ENCODE measurements at places on chromosomes 5 and 9. TPM values are rescaled to one million over a fixed set of nuclear protein-coding genes. Genes with fewer than 3 reads are reported as not detected.

DNA sequence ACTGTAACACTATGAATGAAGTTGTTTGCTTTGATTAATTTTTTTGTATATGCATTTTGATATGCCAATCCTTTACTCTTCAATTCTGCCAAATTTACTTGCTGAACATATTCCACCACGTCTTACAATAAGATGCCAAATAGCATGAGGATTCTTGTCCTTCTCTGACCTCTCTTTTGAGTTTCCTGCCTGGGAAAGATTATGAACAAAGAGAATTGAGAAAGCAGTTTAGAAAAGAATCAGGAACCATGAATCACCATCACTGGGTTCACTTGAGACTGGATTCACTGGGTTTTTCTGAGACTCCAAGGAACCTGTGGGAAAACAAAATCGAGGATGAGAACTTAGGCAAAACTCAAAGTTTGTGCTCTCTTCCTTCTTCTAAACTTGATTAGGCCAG, 256.5 kb downstream of the CETN3 start:
- no peak overlapping the region for H3K27ac ChIP-seq
- no peak overlapping the region for H3K4me3 ChIP-seq
- no peaks in the 10 kb centered on the region for H3K36me3 ChIP-seq
- DNase-seq = no peak

GRCh38 chr9:135038331-135038730, 49.1 kb upstream of the OLFM1 start:
- H3K36me3 ChIP-seq = no peaks in the 10 kb centered on the region
- no peaks in the 10 kb centered on the region for H3K4me1 ChIP-seq
- H3K27me3 ChIP-seq = no peaks in the 10 kb centered on the region
- H3K27ac ChIP-seq = no peak overlapping the region

DNA sequence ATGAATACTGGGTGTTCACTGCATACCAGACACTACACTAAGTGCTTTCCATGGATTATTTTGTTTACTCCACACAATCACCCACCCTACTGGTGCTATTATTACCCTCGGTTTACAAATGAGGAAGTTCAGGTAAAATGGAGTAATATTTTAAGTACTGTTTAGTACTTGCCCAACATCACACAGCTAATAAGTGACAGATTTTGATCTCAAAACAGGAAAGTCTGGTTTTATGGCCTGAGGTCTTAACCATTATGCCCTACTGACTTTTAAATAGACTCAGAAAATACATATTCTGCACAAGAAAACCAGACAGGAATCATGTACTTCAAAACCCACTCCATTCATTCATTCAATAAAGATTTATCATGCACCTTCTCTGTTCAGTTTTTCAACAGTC, 431.0 kb upstream of the TLE4 start:
- no peak overlapping the region for H3K4me3 ChIP-seq
- peaks cover 20% of the 10 kb centered on the region for H3K27me3 ChIP-seq
- no peak for DNase-seq
- no peak overlapping the region for H3K27ac ChIP-seq

The GARIN3 gene
- not detected for total RNA-seq

GRCh38 chr5:93438124-93438523, 142.9 kb downstream of the NR2F1-AS1 start:
- H3K36me3 ChIP-seq = no peaks in the 10 kb centered on the region
- no peak for DNase-seq
- H3K27me3 ChIP-seq = peaks cover 30% of the 10 kb centered on the region
- H3K4me1 ChIP-seq = no peaks in the 10 kb centered on the region

- H3K27me3 ChIP-seq = no peaks in the 10 kb centered on the region
- peak; percentile 89 for DNase-seq
- no peaks in the 10 kb centered on the region for H3K4me1 ChIP-seq
- no peaks in the 10 kb centered on the region for H3K36me3 ChIP-seq
Measured at GRCh38 chr5:78899922-78900362, 85.2 kb downstream of the ARSB start.

The EPB41L4B gene
- total RNA-seq = 6.9 TPM

DNA sequence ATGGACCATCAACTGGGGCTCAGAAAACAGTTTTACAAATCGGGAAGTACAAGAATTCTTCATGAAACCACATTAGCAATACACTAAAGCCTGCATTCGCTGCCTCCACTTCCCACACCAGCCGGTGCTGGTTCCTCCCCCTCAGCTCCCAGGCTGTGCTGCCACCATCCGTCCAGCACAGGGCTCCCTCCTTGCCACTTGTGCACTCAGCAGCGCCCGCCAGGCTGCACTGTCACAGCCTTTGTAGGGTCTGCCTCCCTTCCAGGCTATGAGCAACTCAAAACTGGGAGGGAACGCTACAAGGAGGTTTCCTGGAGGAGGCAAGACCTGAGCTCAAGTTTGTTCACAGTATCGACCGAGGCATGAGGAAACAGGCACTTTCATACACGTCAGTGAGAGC, 7.7 kb downstream of the MAPK9 start:
- no peak for DNase-seq
- no peaks in the 10 kb centered on the region for H3K27me3 ChIP-seq
- H3K4me1 ChIP-seq = no peaks in the 10 kb centered on the region
- no peak overlapping the region for H3K4me3 ChIP-seq
- H3K36me3 ChIP-seq = peaks cover 50% of the 10 kb centered on the region

The GTF3C4 gene
- 28.5 TPM for total RNA-seq

DNA sequence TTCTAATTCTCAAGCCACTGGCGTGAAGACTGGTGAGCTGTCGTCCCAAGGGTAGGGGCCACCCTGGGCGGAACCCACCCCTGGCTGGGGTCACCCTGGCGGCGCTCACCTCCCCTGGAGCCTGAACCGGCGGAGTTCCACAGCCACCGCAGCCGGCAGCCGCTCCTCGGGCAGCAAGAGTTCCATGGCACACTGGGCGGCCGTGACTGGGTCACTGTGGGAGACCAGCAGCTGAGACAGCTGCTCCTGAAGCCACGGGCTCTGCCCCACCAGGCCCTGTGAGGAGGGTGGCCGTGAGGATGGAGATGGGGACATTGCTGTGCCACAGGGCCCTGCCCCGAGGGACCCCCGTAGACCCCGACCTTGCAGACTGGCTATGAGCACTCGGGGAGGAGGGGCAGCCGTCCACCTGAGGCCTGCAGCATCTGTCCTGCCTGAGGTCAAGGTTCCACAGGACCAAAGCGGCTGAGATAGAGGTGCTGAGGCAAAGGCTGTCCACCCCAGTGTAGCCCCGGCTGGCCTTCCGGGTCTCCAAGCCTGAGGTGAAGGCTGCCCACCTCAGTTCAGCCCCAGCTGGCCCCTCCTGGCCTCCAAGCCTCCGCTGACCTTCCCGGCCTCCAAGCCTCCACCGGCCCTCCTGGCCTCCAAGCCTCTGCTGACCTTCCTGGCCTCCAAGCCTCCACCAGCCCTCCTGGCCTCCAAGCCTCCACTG, 50.6 kb upstream of the NRARP start:
- H3K4me3 ChIP-seq = no peak overlapping the region
- no peak overlapping the region for H3K27ac ChIP-seq
- no peaks in the 10 kb centered on the region for H3K4me1 ChIP-seq
- no peaks in the 10 kb centered on the region for H3K36me3 ChIP-seq
- H3K27me3 ChIP-seq = no peaks in the 10 kb centered on the region
- DNase-seq = peak; percentile 20

GRCh38 chr5:56481428-56482357, 248.6 kb upstream of the ANKRD55 start:
- no peaks in the 10 kb centered on the region for H3K27me3 ChIP-seq
- peak overlapping the region; percentile 76 for H3K4me3 ChIP-seq
- H3K36me3 ChIP-seq = no peaks in the 10 kb centered on the region
- H3K4me1 ChIP-seq = peaks cover 5% of the 10 kb centered on the region

- H3K4me1 ChIP-seq = peaks cover 11% of the 10 kb centered on the region
- no peak within 1 kb of the TSS for H3K27ac ChIP-seq
- no peaks in the 10 kb centered on the region for H3K27me3 ChIP-seq
- H3K4me3 ChIP-seq = no peak within 1 kb of the TSS
- no peaks in the 10 kb centered on the region for H3K36me3 ChIP-seq
- DNase-seq = no peak
Measured at GRCh38 chr5:127649018-127649439, at the start of gene CTXN3. Gene CTXN3 (plus strand): TSS chr5:127649082. CDS start chr5:127657522, 8,440 bp downstream.

The SETX gene
- total RNA-seq = 49.1 TPM

The SHISAL2B gene
- total RNA-seq = 143 TPM

- no peak overlapping the region for H3K4me3 ChIP-seq
- no peaks in the 10 kb centered on the region for H3K27me3 ChIP-seq
- no peaks in the 10 kb centered on the region for H3K4me1 ChIP-seq
- no peak overlapping the region for H3K27ac ChIP-seq
- no peaks in the 10 kb centered on the region for H3K36me3 ChIP-seq
Measured at GRCh38 chr5:165370233-165370632, 1864.8 kb downstream of the MAT2B start.

The DMGDH gene
- 0.73 TPM for total RNA-seq

DNA sequence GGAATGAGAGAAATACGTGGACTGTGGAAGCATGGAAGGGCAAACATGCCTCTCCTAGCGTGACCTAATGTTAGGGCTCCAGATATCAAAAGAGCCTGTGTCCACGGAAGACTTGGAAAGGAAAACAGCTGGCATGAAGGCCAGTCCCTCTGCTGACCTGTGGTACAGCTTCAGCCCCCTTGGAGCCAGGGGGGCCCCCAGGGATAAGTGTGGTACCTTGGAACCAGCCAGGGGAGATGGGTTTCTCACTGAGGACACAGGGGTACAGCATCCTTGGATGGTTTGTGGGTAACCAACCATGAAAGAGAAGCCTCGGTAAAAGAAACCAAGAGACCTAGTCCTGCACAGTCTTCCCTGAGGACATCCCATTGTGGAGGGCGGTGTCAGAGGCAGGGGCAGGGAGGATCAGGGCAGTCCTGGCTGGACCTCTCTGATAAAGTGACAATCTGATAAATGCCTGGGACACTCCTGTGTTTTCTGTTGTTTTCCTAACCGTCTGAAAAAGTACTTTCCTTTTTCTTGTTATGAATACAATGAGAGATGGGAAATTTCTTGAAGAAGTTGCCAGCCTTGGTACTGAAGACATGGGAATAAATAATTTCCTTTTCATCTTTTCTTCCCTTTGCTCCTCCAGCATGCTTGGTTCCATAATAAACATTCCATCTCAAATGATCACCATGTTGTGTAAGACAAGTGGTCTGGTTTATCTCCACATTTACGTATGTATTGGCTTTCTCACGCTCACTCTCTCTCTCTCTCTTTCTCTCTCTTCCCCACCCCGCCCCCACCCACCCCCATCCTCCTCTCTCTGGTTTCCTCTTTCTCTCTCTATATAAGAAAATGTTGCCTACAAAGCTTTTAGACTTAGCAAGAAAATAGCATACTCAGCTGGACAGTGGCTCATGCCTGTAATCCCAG, 102.1 kb downstream of the SUSD1 start:
- DNase-seq = no peak
- no peaks in the 10 kb centered on the region for H3K27me3 ChIP-seq
- no peak overlapping the region for H3K27ac ChIP-seq
- H3K4me1 ChIP-seq = peaks cover 4% of the 10 kb centered on the region

Data from endodermal cell (in vitro differentiated cells).